ENCODE measurements at places on chromosomes 5 and 9.

DNA sequence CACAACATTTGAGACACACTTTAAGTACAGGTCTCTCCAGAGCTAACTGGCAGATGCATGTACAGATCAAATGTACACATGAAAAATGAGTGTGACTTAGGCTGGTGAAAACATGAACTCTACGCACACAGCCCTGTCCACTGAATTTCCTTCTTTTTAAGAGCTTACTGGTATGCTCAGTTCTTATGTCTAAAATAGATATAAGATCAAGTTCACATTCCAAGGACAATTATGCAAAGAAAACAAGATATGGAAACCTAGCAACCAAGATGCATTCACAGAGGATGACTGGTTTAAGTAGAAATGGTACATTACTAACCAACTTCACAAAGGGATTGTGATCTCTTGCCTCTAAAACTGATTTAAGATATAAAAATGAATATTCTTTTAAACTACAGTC, 56.7 kb downstream of the TLE1 start:
- no peak for DNase-seq

DNA sequence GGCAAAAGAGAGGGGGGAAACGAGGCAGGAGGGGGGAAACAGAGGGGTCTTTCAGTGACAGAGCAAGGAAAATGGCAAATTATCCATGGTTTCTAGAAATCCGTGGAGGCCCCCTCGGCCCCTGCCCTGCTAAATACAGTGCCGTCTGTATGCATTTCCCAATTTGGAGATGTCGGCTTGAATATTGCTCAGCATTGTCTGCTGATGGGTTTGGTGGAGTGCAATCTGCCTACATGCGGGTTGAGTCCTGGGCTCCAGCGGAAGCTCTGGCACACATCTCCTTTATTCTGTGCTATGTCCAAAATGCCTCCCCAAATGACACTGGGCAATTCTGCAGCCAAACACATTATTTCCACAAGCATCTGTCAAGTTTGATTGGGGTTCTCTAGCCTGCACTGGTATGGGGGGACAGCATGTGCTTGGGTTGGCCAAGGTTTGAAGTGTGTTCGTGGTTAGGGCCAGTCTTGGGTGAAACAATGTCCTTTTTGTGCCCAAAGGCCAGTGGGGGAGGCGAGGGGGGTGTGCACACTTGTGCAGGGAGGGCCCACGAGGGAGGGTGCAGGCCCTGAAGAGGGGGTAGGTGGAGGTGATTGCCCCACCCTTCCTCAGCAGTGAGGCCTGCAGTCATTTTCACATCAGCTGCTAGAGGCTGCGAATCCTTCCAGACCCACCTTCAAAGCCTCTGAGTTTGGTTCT, 6.2 kb upstream of the NEUROG1 start:
- no peak for DNase-seq

GRCh38 chr9:108377382-108377781, 478.4 kb downstream of the ACTL7B start:
- no peak for DNase-seq

GRCh38 chr5:8478326-8478725, 609.4 kb downstream of the MTRR start:
- no peak for DNase-seq

GRCh38 chr5:160183075-160183474, 46.2 kb upstream of the FABP6 start:
- DNase-seq = no peak

GRCh38 chr9:36392489-36392888, 7.6 kb downstream of the RNF38 start:
- no peak for DNase-seq

GRCh38 chr5:95069948-95070347, 214.9 kb downstream of the MCTP1 start:
- DNase-seq = peak; percentile 47
